Activated CD4-positive, alpha-beta T cell treated with anti-CD3 and anti-CD28 coated beads, Interleukin-2, amount 10 ng/mL, durations not matched to agents 7 days and 5 days (primary cell): ENCODE measurements at places on chromosomes 3 and 15. TPM values are rescaled to one million over a fixed set of nuclear protein-coding genes. Genes with fewer than 3 reads are reported as not detected.

The NRG4 gene
- total RNA-seq = not detected

The MRPS11 gene
- 57.9 TPM for total RNA-seq

The CHRNA3 gene
- not detected for total RNA-seq

The LOXL1 gene
- 3.4 TPM for total RNA-seq

The MUSTN1 gene
- not detected for total RNA-seq

The CRABP1 gene
- total RNA-seq = not detected

The FOXL2NB gene
- not detected for total RNA-seq

The CADM2 gene
- total RNA-seq = not detected

The SKOR1 gene
- total RNA-seq = 0.30 TPM

DNA sequence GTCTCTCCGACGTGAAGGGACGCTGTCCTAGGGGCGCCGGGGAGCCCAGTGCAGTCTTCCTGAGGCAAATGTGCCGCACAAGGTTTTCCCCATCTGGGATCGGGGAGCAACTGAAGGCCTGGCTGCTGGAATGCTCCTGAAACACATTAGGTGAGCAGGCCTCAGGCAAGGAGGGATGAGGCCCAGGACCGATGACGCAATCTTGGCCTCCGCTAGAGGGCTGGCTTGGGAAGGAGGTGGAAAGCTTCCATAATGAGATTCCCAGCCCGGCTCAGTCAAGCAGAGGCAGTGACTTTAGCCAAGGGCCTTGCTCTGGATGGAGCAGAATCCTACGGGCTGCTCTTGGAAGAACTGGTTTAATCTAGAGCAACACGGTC is 50.8 kb downstream of the CPN2 start:
- DNase-seq = no peak

GRCh38 chr3:186653080-186653707 is 12.6 kb upstream of the HRG start:
- no peak for DNase-seq

GRCh38 chr3:194447161-194447560 is 39.6 kb downstream of the ATP13A3 start:
- no peak for DNase-seq

DNA sequence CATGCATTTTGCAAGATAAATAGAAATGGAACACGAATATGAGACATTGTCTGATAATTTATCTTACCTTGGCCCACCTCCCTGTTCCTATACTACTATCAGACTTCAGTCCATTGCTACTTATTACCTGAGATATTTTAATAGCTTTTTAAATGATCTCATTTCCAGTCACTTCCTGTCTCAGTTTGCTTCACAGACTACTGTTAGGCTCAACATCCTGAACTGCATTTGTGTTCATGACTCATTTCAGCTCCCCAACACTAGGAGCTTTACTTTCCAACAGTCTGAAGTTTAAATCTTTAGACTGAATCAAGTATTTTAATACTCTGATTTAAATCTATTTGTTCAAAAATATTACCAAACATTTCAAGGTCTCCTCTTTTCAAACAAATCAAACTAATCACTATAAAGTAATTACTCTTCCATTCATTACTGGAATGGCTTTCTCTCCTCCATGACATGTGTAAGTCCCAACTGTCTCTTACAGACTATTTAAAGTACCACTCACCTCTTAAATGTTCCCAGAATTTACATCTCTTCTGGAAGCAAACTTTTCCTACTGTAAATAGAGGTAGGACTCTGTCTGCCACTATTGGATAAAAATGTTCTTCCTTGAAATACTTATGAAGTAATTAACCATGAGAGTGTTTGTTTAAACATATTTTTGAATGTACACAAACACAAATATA is 1277.6 kb downstream of the ZPLD1 start:
- no peak for DNase-seq

- DNase-seq = no peak
Measured at GRCh38 chr15:88003541-88004327, 252.8 kb downstream of the NTRK3 start.

DNA sequence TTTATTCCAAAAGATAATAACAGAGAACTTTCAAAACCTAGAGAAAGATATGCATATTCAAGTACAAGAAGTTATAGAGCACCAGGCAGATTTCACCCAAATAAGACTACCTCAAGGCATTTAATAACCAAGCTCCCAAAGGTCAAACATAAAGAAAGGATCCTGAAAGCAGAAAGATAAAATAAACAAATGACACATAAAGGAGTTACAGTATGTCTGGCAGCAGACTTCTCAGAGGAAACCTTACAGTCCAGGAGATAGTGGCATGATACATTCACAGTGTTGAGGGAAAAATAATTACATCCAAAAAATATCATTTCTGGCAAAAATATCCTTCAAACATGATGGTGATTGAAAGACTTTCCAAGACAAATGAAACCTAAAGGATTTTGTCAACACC is 185.8 kb upstream of the POU1F1 start:
- no peak for DNase-seq

- no peak for DNase-seq
Measured at GRCh38 chr15:32853592-32853991, 135.8 kb downstream of the GREM1 start.

DNA sequence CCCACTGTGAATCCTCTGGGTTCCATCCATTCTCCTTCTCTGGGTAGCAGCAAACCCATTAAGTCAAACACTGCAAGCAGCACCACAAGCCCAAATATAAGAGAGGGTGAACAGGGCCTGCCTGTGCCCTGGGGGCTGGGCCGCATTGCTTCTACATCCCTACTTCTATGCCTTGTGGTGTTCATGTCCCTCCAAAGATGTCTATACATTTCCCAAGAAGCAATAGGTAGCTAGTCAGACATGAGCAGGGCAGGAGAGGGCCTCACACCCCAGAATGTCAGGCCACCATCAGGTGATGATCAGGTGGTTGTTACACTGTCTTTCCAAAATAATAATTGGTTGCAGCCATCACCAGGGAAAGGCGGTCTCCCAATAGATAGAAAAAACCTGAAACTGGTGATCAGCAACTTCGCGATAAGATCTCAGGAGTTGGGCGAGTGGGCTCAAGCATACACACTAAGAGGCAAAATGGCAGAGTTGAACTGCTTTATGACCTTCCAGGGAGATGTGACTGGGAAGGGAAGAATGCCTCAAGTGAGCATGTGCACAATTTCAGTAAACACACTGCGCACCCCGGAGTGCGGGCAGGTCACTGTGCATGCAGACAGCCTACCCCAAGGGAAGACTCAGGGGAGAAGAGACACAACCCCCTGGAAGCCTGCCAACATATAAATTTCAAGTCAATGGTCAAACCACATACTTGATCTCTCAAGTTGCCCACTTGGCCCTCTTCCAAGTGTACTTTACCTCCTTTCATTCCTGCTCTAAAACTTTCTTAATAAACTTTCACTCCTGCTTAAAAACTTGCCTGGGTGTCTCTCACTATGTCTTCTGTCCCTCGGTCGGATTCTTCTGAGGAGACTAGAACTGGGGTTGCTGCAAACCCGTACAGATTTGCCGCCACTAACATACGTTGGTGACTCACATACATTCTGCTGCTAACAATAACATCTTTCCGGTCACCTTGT is 39.9 kb downstream of the KLF15 start:
- DNase-seq = no peak

GRCh38 chr3:153052096-153052460 is 109.9 kb upstream of the RAP2B start:
- DNase-seq = no peak

DNA sequence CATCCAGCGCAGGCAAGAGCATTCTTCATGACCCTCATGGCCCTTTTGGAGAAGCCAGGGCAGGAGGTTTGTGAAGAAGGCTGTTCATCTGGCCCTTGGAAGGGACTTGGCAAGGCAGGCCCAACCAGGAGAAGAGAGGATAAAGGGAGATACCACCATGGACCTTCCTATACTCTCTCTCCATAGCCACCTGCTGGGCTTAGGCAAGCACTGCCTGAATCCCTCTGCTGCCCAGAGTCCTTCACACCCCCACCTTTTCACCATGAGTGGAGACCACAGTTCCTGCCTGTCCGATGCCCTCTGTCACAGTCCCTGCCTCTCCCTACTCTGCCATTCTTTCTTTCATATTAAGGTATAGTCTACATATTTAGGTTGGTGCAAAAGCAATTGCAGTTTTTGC is 10.6 kb upstream of the SFMBT1 start:
- no peak for DNase-seq

- no peak for DNase-seq
Measured at GRCh38 chr3:62805580-62806277, 69.5 kb downstream of the CADPS start.

DNA sequence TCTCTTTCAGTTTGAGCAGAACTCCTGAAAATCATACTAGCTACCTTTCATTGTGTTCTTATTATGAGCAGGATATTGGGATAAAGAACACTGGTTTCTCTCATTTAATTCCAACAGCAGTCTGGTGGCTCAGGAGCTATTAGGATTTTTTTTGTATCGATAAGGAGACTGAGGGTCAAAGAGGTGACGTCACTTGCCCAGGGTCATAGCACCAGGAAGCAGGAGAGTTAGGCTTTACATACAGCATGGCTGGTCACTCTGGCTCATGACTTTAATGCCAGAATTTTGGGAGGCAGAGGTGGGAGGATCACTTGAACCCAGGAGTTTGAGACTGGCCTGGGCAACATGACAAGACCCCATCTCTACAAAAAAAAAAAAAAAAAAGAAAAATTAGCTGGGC is 113.6 kb downstream of the ADAMTS9 start:
- DNase-seq = no peak

DNA sequence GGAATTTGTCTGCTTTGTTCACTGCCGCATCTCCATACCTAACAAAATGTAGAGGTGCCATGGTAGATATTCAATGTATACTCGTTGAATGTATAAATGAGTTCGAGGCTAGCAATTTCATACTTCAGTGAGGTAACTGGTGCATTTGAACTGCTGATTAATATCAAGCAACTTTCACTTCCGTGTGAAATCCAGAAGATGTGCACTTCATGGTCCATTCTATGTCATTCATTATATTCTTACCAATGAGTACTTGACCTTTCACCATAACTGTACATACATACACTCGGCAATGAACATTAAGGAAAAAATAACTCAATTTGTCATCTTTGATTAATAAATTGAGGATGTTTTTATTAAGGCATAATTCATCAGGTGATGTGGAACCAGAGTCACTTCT is 598.5 kb downstream of the ZNF385D start:
- DNase-seq = no peak

DNA sequence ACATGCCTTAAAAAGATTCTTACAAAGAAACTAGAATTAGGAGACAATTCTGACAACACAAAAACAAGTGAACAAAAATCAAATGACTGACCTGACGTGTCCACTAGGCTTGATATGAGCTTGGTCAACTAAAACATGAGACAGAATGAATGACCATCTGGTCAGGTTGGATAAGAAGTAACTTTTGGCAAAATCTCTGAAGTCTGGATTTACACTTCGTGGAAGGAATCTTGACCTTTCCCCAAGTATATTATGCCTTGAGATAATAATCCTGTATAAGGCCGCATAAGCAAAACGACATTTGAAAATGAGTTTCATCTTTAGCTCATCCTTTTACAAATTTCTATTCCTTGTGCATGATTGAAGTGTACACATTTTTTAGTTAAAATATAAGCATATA is 1.1 kb upstream of the TF start:
- DNase-seq = no peak

DNA sequence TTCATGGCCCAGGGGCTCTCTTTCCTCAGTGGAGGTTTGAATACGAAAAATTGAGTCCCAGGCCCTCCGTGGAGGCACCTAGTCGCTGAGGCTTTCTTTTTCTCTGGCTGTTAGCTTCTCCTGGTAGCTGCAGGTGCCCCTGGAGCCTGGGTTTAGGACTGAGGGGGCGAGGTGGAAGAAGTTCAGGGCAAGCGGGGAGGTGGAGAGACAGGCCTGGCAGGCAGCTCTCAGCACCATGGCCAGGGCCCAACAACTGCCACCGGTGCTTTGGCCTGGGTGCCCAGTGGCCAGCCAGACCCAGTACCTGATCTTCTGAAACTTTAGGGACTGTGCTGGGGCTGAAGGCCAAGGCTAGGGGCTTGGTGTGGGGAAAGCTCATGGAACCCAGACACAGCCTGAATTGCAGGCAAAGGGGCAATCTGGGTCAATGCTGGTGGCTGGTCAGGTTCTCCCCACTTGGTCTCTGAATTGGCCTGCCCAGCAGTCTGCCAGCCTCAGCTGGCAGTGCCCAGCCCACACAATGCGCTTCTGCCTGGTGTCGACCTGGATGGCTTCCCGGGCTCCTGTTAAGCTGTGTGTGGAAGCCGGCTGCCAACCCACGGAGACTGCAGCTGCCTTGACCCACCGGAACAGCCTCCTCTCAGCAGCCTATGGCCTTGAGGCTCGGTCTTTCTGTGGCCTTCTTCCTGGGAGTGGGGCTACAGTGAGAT is 30.3 kb upstream of the POLG start:
- no peak for DNase-seq

- no peak for DNase-seq
Measured at GRCh38 chr3:908839-909238, 184.0 kb upstream of the CNTN6 start.

- no peak for DNase-seq
Measured at GRCh38 chr15:61169275-61169903, 59.7 kb downstream of the RORA start.

DNA sequence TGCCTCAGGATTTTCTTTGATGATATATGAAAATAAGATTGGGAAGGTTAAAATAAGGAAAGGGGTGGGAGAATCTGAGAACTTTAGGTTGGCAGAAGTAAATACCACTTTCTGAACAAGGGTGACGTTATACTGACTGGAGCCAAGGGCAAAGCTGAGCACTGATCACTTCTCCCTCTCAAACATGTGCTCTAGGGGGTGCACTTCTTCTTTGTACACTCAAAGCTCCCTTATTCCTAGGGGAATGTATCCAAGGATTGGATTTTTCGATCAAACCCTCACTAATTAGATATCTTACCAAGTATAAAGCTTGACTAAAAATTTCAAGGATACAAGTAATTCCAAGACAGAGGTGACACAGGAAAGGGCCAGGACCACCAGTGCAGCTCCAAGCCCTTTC is 243.9 kb upstream of the UMPS start:
- no peak for DNase-seq

- DNase-seq = no peak
Measured at GRCh38 chr15:66564136-66565041, 1.4 kb downstream of the LCTL start.

GRCh38 chr3:161737171-161737570 is 240.6 kb downstream of the OTOL1 start:
- no peak for DNase-seq

DNA sequence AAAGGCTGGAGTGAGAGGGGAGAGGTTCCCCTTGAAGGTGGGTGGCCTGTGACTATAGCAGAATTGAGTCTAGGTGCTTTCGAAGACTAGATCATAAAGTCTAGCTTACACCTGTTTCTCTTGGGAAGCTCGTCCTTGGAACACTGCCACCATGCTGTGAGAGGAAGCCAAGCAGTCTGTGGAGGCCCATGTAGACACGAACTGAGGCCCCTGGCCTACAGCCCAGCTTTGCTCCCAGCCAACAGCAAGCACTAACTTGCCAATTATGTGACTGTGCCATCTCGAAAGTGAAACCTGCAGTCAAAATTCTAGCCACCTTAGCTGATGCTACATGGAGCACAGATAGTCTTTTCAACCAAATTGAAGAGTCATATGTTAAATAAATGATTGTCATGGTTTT is 190.5 kb upstream of the NECTIN3 start:
- DNase-seq = no peak

- DNase-seq = no peak
Measured at GRCh38 chr3:166125179-166125578, 288.0 kb upstream of the BCHE start.
